ENCODE measurements at places on chromosomes 7 and 10. TPM values are rescaled to one million over a fixed set of nuclear protein-coding genes. Genes with fewer than 3 reads are reported as not detected.

- H3K36me3 ChIP-seq, result no peaks in the 10 kb centered on the region
- peaks cover 4% of the 10 kb centered on the region for H3K4me1 ChIP-seq
- no peak overlapping the region for H3K27ac ChIP-seq
- no peak overlapping the region for H3K4me3 ChIP-seq
Observed at GRCh38 chr7:36037121-36037662, 115.9 kb upstream of the EEPD1 start.

- no peak overlapping the region for H3K27ac ChIP-seq
- H3K27me3 ChIP-seq, result no peaks in the 10 kb centered on the region
- no peak for ATAC-seq
- no peaks in the 10 kb centered on the region for H3K36me3 ChIP-seq
- H3K4me3 ChIP-seq, result no peak overlapping the region
- no peaks in the 10 kb centered on the region for H3K4me1 ChIP-seq
Observed at GRCh38 chr10:74290708-74291107, 139.7 kb downstream of the ADK start.

STEAP1 gene
- 0.79 TPM for total RNA-seq

WDR86 gene
- 0.45 TPM for total RNA-seq

- H3K4me3 ChIP-seq, result no peak overlapping the region
- no peak for ATAC-seq
- H3K27ac ChIP-seq, result no peak overlapping the region
- H3K4me1 ChIP-seq, result no peaks in the 10 kb centered on the region
Observed at GRCh38 chr7:79513261-79513660, 59.8 kb upstream of the MAGI2 start.

SPDYE1 gene
- not detected for total RNA-seq

DNA sequence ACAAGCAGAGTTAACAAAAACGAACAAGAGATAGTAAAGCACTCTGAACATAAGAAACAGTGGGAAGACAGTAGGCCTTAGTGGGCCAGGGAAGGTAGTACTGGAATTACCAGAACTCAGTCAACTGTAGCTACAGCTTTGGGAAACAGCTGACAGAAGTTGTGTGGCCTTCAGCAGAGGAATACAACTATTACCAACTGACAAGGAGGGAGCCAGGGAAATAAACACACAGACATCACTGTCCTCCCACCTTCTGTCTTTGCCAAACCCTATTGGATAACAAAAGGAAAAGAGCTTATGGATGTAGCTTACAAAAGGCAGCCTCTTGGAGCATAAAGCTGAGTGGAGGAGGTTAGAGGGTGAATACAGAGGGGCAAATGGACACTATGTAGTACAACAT, 15.4 kb downstream of the MICU1 start:
- H3K36me3 ChIP-seq, result peaks cover 8% of the 10 kb centered on the region
- peaks cover 8% of the 10 kb centered on the region for H3K4me1 ChIP-seq
- H3K4me3 ChIP-seq, result no peak overlapping the region
- peak overlapping the region; percentile 10 for H3K27ac ChIP-seq
- ATAC-seq, result no peak

DNA sequence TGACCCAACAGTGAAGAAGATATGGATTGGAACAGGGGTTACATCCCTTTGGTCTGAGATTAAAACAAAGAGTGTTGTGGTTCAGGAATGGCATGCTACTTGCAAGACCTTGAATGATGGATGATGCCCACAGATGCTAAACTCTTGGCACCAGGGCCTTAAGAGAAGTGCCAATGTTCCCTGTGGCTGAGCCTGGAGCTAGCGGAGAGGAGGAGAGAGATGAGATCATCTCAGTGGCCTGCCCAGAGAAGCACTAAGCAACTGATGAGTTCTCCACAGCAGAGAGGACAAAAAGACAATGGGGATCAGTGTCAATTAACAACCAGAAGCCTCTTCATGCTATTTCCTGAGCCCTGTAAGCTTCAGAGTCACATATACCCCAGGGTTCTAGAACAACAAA, 97.8 kb downstream of the ELAPOR2 start:
- ATAC-seq, result no peak
- H3K27me3 ChIP-seq, result no peaks in the 10 kb centered on the region
- no peaks in the 10 kb centered on the region for H3K36me3 ChIP-seq

GRCh38 chr10:71743866-71744265, 24.3 kb upstream of the C10orf105 start:
- no peak for ATAC-seq
- H3K27me3 ChIP-seq, result no peaks in the 10 kb centered on the region
- peak overlapping the region; percentile 97 for H3K27ac ChIP-seq
- peaks cover 74% of the 10 kb centered on the region for H3K4me1 ChIP-seq
- peak overlapping the region; percentile 82 for H3K4me3 ChIP-seq

C1GALT1 gene
- total RNA-seq, result 40.9 TPM

DNA sequence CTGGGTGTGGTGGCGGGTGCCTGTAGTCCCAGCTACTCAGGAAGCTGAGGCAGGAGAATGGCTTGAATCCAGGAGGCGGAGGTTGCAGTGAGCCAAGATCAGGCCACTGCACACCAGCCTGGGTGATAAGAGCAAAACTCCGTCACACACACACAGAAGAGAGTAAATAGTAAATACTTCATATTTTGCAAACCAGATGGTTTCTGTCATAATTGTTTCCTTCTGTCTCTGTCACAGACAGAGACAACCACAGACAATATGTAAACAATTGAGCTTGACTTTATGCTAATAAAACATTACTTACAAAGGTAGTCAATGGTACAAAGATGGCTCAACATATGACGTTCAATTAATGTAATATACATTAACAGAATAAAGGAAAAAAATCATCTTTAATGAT, 83.7 kb downstream of the JMJD1C start:
- H3K4me1 ChIP-seq, result peaks cover 15% of the 10 kb centered on the region
- ATAC-seq, result no peak
- H3K27ac ChIP-seq, result no peak overlapping the region
- H3K36me3 ChIP-seq, result peaks cover 6% of the 10 kb centered on the region

C10orf67 gene
- total RNA-seq, result 0.21 TPM

- H3K36me3 ChIP-seq, result no peaks in the 10 kb centered on the region
- H3K27ac ChIP-seq, result no peak overlapping the region
- peaks cover 10% of the 10 kb centered on the region for H3K27me3 ChIP-seq
- no peak overlapping the region for H3K4me3 ChIP-seq
- no peaks in the 10 kb centered on the region for H3K4me1 ChIP-seq
Observed at GRCh38 chr7:20651960-20652544, 36.6 kb downstream of the ABCB5 start.

DNA sequence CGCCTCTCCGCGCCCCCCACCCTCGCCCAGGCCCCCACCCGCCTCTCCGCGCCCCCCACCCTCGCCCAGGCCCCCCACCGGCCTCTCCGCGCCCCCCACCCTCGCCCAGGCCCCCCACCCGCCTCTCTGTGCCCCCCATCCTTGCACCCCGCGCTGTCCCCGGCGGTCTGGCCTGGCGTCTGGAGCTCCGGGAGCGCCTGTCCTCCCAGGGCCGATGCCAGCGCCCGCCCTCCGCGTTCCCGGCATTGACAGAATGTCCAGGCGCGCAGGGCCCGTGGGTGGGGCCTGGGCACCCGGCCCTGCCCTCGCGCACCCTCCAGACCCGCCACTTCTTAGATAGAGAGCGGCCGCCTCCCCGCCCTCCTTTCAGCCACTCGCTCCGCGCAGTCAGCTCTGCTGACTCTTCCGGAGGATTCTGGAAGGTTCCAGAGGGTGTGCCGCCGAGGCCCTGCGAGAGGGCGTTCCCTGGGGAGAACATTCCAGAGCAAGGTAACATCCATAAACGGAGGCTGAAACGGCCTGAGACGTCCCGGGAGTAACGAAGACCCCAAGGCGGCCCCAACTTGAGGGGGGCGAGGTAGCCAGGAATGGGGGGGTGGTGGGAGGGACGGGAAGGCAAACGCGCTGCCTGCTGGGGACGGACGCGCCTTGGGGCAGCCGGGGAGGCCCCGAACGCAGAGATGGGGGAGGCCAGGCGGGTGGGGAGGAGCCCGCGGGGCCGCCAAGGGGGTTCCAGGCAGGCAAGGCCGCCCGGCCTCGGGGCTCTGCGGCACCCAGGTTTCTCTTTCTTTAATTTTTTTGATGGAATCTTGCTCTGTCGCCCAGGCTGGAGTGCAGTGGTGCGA, 117.8 kb downstream of the DYNC2I1 start:
- ATAC-seq, result no peak
- no peaks in the 10 kb centered on the region for H3K27me3 ChIP-seq
- peak overlapping the region; percentile 78 for H3K4me3 ChIP-seq
- no peaks in the 10 kb centered on the region for H3K36me3 ChIP-seq
- H3K4me1 ChIP-seq, result peaks cover 19% of the 10 kb centered on the region

DNA sequence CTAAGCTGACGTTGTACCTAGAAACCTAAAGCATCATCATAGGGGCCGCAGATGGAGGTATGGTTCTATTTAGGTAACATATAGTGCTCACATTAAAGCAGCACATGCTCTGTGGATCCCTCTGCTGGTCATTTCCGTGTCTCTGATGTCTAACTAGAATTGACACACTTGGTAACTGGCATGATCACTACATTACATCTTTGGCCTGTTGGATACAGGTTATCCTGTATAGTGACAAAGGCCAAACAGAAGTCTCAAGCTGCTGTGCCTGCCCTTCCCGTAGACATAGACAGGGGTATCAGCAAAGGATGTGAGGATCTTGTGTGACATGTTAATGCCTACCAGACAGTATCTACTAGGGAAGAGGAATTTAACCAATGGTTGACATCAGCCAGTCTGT, 51.2 kb downstream of the KIF5B start:
- H3K27ac ChIP-seq, result no peak overlapping the region
- peak; percentile 64 for ATAC-seq
- peaks cover 15% of the 10 kb centered on the region for H3K4me1 ChIP-seq
- no peak overlapping the region for H3K4me3 ChIP-seq
- H3K27me3 ChIP-seq, result no peaks in the 10 kb centered on the region
- peaks cover 39% of the 10 kb centered on the region for H3K36me3 ChIP-seq

GRCh38 chr10:49471532-49471931, 67.4 kb downstream of the ERCC6 start:
- H3K27me3 ChIP-seq, result no peaks in the 10 kb centered on the region
- peaks cover 93% of the 10 kb centered on the region for H3K36me3 ChIP-seq
- H3K27ac ChIP-seq, result peak overlapping the region; percentile 67
- ATAC-seq, result no peak
- peaks cover 1% of the 10 kb centered on the region for H3K4me1 ChIP-seq

DNA sequence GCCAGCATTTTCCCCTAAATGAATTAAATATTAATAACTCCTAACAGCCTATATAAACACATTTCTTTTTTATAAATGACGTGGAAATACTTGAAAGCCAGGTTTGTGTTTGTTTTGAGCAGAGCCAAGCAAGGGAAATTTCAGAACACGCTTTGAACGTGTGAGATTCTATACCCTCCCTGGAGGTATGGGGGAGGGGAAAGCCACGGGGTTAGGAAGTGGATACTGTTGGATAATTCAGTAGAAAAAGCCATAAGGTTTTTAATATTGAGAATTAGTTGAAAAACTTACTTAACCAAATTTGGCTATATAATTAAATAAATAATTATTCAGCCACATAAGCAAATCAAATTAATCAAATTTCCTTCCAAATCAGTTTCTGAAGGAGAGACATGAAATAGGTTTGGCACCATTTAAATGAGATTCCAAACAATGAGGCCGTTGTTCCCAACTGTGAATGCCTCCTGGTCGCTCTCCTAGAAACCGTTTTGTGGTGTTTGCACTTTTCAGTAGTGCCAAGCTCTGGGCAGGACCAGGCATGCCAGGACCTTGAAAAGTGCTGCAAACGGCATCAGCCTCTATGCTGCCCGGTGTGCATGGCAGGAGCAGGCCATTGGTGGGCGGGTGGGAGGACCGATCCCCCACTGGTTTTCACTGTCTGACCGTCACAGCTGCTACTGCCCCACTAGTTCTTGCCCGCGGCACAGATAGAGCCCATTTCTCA, 88.1 kb downstream of the SEPTIN14 start:
- no peak for ATAC-seq
- H3K36me3 ChIP-seq, result peaks cover 13% of the 10 kb centered on the region
- no peak overlapping the region for H3K27ac ChIP-seq

DNA sequence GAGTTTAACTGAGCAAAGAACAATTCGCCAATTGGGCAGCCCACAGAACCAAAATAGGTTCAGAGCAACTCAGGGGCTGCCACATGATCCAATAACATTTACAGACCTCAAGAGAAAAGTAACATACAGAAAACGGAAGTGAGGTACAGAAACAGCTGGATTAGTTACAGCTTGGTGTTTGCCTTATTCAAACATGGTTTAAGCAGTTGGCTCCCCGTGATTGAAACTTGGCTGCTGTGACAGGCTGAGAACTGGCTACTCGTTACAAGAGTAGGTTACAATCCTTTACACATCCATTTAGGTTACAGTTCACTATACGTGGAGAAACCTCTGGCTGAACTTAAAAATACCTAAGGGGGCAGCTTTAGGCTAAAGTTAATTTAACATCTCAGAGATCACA, 673.1 kb upstream of the PHF14 start:
- no peak overlapping the region for H3K4me3 ChIP-seq
- H3K27ac ChIP-seq, result no peak overlapping the region
- no peaks in the 10 kb centered on the region for H3K4me1 ChIP-seq
- no peaks in the 10 kb centered on the region for H3K36me3 ChIP-seq
- ATAC-seq, result no peak

DNA sequence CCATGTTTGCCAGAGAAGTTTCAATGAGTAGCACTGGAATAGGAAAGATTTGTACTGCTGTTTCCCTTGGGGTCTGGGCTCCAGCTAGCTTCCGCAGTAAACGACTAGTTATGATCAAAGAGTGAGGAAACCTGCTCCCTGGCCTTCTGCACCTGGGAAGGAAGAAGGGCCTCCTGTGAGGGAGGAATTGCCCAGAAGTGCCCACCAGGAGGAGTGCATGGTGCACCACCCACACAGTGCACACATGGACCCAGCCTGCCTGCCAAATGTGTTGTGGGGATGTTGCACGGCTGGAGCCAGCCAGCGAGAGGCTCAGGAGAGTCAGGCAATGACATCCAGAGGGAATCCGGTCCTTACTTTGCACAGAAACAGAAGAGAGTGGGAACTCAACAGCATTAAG, 27.0 kb upstream of the FAM107B start:
- no peak overlapping the region for H3K27ac ChIP-seq
- no peaks in the 10 kb centered on the region for H3K36me3 ChIP-seq
- no peaks in the 10 kb centered on the region for H3K4me1 ChIP-seq
- H3K27me3 ChIP-seq, result no peaks in the 10 kb centered on the region

GRCh38 chr7:40717242-40717641, 582.4 kb downstream of the SUGCT start:
- no peaks in the 10 kb centered on the region for H3K27me3 ChIP-seq
- H3K36me3 ChIP-seq, result no peaks in the 10 kb centered on the region
- no peak overlapping the region for H3K4me3 ChIP-seq
- no peak overlapping the region for H3K27ac ChIP-seq
- no peaks in the 10 kb centered on the region for H3K4me1 ChIP-seq

- H3K36me3 ChIP-seq, result no peaks in the 10 kb centered on the region
- ATAC-seq, result no peak
- no peak overlapping the region for H3K27ac ChIP-seq
- no peaks in the 10 kb centered on the region for H3K4me1 ChIP-seq
- H3K27me3 ChIP-seq, result peaks cover 3% of the 10 kb centered on the region
Observed at GRCh38 chr10:31123946-31124345, 92.3 kb upstream of the ZNF438 start.

- no peaks in the 10 kb centered on the region for H3K36me3 ChIP-seq
- H3K27ac ChIP-seq, result no peak overlapping the region
- H3K27me3 ChIP-seq, result peaks cover 40% of the 10 kb centered on the region
- no peak for ATAC-seq
Observed at GRCh38 chr7:29194206-29194593, 375 bp upstream of the CHN2 start.

PRPS1L1 gene
- not detected for total RNA-seq

CDNF gene
- 0.58 TPM for total RNA-seq

ZMIZ1 gene
- 82.6 TPM for total RNA-seq
